ENCODE measurements at places on chromosomes 3 and 15.

DNA sequence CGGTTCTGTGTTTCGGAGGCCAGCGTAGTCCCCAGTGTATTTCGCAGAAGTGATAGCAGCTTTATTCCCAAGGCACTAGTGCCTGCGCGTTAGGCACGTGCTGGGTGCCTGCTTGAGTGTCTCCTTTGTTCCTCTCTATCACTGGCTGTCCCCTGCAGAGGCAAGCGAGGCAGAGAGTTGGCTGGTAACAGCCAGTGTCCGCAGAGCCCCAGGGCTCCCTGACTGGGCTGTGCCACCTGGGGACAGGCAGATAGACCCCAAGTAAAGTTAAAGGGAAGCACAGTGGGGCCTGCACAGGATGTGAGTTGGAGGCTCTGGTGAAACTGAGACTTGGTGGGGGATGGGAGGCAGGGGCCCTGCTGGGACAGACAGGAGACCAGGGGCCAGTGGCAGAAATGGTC is 50.7 kb downstream of the APBA2 start:
- no peak for DNase-seq

GRCh38 chr3:20515834-20516233 is 329.8 kb upstream of the SGO1 start:
- no peak for DNase-seq

GRCh38 chr15:40960151-40960885 is 7.0 kb downstream of the CHAC1 start:
- no peak for DNase-seq

DNA sequence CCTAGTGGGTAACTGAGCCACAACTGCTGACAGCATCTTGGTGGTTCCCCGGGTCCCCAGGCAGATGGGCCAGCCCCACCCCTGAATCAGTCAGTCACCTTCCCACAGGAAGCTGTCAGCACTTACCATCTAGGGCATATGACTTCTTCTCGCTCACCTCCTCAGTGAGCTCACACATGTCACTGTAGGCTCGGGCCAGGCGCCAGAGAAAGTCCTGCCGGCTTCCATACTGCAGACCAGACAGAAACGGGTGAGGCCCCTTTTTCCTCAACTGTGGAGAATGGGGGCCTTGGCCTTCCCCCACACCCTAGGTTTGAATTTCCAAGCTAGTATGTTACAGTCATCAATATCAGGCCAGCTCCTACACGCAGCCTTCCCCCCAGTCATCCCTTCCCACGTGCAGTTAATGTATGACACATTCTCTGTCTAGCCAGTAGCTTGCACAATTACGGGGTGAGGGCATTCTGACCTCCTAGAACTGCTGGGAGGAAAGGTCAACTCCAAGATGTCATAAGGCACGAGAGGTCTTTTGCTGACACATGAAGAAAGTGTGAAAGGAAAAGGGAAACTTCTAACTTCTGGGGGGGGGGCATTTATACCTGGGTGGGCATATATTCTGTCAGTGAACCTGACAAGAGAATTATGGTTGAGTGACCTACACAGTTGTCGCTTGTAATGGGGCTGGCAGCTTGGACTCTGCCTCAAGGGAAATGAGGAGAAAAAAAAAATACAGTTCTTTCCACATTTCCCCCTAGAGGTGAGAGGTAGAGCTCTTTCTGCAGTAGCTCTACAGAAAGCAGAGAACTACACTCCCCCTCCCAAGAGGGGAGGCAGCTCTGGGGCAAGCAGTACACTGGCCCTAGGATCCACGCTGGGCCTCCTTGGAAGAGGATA is 10.9 kb downstream of the RMDN3 start:
- peak; percentile 96 for DNase-seq

- DNase-seq, result no peak
These were observed 23.4 kb downstream of the PARP16 start for GRCh38 chr15:65263313-65263712.

DNA sequence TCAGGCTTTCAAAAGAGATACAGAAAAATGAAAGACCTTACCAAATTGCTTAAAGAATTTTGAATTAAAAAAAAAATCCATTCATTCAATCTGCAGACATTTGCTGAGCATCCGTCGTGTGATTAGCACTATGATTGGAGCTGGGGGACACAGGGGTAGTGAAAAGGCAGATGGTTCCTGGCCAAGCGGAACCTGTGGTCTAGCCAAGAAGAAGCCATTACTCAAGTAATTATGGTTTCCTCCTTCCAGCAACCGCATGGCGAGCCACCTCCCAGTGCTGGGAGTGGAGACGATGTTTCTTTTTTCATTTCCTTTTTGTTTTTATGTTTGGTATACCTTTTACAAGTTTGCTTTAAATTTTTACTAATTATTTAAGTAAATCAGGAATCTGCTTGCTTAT is 140.2 kb downstream of the CACNA2D3 start:
- peak; percentile 30 for DNase-seq

DNA sequence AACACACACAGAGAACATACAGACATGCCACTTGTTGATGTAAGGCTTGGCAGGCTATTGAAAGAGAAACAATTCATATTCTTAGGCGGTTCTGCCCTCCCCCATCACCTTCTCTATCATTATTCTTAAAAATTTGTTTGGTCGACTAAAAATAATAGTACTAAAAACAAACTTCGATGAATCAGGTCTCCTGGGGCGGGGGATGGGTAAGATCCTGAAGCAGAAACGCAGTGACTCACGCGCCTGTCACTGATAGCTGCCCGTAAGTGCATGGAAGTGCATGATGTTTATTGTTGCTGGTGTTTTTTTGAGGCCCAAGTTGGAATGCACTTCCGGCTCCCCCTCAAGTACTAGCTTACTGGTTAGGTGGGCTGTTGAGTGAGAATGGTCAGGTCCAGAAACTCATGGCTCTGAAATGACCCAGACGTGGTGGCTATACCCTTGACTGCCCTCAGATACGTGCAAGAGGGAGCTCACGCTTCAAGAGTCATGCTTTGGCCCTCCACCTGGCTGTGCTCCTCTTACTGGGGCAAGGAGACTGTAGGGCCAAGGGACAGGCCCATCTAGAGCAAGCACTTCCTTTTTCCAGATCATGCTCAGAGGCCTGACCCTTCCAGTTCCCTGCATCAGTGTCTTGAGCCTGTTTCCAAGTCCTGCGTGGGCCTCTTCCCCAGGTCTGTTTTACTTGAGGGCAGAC is 10.9 kb downstream of the SMAD3 start:
- peak; percentile 40 for DNase-seq

DNA sequence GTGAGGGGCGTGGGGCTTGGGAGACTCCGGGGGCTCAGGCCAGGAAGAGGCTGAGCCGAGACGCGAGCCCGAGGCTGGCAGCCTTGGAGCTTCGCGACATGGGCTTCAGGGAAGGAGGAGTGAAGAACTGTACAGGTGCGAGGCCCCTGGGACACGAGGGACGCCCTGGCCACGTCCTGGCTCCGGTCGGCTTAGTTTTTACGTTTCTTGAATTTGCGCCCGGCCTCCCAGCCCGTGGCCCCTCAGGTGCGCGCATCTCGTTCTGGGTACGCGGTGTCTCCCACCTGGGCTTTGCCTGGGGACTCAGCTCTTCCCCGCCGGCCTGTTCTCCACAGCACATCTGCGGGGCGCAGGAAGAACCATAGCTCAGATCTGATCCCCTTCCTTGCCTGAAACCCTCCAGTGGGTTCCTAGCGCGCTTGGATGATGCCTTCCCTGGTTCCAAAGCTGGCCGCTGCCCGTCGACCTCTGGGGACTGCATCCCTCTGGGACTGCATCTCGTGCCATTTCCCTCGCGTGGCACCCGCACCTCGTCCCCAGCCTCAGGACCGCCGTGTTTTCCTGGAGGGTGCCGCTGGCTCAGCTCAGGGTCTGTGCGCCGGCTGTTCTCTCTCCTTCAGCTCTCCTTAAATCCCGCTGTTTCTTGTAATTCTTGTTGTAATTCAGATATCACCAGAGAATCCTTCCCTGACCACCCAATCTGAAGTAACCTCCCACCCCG is 614 bp downstream of the CHCHD6 start:
- DNase-seq, result no peak

- DNase-seq, result no peak
These were observed 570 bp downstream of the SACM1L start for GRCh38 chr3:45689787-45690145.

DNA sequence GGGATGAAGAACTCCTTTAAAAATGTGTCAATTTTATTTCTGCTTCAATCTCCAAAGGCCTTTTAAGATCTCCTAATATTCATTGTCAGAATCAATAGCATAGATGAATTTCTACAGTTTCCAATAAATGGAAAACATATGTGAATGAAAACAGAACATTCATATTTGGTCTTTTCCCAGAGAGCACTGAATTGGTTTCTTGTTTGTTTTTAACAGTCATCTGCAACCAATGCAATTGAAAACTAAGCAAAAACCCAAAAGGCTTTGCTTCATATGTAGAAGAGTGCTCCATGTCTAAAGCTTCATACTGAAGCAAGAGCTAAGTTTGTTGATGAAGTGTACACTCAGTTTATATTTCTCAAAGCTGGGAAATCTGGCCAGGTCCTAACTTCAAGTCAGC is 426.5 kb upstream of the CDIN1 start:
- no peak for DNase-seq

- DNase-seq, result no peak
These were observed 337.1 kb downstream of the IL20RB start for GRCh38 chr3:137294839-137295238.

DNA sequence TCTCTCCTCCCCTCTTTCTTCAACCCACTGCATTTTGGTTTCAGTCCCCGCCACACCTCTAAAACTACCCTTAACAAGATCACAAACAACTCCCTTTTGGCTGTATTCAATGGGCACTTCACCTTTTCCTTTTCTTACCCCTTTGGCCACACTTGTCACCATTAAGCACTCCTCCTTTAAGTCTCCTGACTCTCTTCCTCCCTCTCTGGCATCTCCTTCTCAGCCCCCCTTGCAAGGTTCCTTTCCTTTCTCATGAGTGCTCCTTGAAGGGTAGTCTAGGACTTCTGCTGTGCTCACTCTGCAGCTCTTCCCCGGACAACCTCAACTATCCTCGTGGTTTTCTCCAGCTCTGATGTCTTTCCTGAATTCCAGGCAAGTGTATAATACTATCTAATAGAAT is 103.7 kb downstream of the RPL22L1 start:
- DNase-seq, result no peak

DNA sequence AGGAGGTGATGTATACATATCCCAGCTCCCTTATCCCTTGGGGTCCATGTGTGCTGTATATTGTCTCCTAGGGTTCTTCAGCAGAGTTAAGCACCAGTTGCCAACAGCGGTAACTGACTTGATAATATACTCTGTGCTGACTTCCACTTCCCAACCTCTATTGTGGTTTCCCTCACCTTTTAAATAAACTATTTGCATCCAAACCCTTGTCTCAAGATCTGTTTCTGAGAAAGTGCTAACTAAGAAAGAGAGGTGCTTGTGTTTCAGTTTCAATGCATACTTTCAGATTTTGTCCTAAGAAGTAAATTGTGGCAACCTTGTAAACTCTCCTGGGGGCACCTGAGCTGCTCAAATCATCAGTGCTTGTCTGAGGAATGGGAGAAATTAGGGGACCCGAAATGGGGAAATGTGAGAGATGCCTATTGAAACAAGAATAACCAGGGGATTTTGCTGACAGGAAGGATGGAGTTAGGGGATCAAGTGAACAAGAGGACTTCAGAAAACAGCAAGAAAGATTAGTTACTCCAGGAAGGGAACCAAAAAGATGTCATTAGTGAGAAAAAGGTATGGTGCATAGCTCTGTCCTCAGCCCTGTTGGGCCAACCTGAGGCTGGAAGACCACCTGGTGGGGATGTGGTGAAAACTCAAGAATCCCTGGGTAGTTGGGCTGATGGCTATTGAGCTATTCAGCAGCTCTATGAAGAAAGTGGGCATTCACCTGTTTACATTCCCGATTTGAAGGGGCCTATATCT is 50.9 kb upstream of the MRPL3 start:
- no peak for DNase-seq

DNA sequence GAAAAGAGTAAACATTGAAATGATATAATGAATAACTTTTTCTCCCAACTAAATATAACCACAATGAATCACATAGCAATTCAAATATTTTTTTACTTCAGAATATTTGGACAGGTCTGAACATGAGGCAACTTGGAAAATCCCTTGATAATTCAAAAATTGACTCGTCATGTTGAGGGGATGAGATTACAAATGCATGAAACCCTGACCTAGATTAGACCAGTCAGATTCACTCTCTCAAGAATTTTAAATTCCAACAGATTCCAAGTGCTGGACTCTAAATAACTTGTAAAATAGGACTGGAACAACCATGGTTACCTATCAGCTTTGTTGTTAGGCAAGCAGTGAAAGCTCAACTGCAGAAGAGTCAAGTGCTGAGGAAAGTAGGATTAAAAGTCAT is 317.5 kb downstream of the GBE1 start:
- no peak for DNase-seq

- no peak for DNase-seq
These were observed 17.6 kb downstream of the CCNL1 start for GRCh38 chr3:157142315-157142714.

DNA sequence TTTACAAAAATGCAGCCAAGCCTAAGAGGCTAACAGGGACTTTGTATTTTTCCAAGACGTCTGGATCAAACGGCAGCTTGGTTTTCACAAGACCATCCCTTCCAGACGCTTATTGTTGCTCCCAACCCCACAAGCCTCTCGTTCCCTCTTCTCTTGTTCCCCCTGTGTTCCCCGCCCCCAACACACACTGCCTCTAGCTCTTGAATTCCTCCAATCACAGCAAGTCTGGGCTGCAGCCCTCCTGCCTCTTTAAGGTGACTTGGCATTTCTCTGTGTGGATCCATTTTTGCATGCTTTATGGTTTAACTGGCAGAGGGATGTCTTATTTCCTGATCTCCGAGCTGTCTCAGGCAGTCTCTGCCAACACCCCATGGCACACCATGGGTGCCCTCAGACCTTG is 182.2 kb downstream of the ABHD5 start:
- DNase-seq, result no peak

DNA sequence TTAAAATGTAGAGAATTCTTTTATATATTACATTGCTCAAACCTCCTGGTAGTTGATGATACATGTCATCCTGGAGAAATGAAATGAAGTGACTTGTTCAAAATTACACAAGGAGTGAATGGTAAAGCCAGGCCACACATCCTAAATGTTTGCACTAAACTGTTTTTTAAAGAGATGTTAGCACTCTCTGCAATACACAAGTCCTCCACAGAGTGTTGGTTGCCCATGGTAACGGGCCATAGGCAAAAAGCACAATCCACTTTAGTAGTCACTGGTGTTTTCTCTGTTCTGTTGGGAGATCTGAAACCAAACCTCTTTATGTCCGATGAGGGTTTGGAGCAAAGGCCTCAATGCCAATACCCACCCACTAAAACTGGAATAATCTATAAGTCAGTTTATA is 907.4 kb downstream of the NTRK3 start:
- DNase-seq, result no peak
